ENCODE measurements at places on chromosomes 11 and 22.

DNA sequence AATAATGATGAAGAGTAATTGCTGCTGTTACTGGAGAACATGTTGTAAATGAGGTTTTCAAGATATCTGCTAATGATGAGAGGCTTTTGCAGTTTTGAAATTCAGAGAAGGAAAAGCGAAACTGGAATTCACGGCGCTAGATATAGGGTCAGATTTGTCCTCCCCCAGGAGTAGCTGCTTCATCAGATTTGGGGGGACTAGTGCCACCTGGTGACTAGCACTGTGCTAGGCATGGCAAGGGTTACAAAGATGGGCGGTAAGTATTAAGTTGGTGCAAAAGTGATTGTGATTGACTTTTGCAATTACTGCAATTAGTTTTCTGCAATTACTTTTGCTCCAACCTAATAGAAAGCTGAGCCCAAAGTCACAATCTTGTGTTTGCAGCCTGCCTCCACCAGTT, 879.9 kb upstream of the TENM4 start:
- DNase-seq: no peak

- no peak for DNase-seq
Observed at GRCh38 chr11:45267652-45268299, 18.4 kb downstream of the SYT13 start.

DNA sequence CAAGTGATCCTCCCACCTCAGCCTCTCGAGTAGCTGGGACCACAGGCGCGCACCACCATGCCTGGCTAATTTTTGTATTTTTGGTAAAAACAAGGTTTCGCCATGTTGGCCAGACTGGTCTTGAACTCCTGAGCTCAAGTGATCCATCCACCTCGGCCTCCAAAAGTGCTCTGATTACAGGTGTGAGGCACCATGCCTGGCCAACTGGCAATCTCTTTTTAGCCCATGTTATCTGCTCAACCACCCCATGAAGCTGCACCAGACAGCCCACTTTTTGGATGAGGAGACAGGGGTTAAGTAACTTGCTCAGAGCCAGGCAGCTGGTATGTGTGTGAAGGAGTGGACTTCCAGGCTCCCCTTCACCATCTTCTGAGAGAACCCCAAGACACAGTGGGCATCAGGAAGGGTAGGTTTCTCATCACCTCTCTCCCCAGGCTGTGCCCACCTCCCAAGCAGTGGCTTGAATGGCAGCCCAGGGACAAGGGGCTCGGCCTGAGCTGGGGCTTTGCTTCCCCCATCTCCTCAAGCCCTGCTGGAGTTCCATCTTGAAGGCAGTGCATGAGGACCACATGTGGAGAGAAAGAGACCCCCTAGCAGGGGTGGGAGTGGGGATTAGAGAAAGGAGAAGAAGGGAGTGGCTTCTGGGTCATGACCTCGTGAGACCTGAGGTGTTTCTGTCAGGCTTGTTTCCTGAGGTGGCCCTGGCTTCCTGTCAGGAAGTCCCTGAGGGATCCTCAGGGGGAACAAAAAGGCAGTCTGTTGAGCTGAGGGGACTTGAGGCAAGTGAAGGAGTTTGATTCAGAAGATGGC, 87.5 kb upstream of the PARVA start:
- no peak for DNase-seq

DNA sequence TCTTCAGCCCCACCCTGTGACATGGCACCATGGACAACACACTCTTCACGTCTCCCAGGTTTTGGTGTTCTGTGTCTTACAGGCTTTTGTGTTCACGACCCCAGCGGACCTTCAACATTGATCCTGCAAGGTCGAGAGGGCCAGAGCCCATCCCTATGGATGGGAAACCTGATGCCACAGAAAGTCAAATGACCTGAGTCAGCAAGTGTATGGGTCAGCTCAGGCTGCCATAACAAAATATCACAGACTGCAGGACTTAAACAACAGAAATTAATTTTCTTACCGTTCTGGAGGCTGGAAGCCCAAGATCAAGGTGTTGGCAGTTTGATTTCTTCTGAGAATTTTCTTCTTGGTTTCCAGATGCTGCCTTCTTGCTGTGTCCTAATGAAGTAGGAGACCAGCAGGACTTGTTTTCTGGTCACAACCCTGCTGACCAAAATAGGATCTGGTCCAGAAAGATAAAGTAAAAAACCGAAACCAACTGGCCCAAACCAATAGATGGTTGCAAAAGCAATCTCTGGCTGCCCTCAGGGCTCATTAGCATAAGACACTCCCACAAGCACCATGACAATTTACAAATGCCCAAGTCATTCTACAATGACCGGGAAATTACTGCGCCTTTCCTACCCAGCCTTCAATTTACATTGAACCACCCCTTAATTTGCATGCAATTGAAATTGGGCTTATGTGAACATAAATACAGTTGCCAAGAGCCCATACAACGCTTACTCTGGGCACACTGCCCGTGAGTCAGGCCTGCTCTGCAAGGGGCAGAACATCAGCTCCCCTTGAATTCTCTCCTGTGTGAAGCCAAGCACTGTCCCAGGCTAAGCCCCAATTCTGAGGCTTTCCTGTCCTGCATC, 113.9 kb downstream of the RPS6KA4 start:
- DNase-seq: no peak
